ENCODE measurements at places on chromosomes 1 and 21. TPM values are rescaled to one million over a fixed set of nuclear protein-coding genes. Genes with fewer than 3 reads are reported as not detected.

GRCh38 chr1:23074012-23074411 is 54.7 kb downstream of the KDM1A start:
- no peak for DNase-seq

GRCh38 chr1:32349211-32349708 is 13.0 kb downstream of the FAM229A start:
- DNase-seq = no peak

GRCh38 chr1:172054172-172054571 is 212.9 kb downstream of the DNM3 start:
- DNase-seq = no peak

- no peak for DNase-seq
These were observed 9.3 kb upstream of the BTG3 start for GRCh38 chr21:17622018-17622417.

DNA sequence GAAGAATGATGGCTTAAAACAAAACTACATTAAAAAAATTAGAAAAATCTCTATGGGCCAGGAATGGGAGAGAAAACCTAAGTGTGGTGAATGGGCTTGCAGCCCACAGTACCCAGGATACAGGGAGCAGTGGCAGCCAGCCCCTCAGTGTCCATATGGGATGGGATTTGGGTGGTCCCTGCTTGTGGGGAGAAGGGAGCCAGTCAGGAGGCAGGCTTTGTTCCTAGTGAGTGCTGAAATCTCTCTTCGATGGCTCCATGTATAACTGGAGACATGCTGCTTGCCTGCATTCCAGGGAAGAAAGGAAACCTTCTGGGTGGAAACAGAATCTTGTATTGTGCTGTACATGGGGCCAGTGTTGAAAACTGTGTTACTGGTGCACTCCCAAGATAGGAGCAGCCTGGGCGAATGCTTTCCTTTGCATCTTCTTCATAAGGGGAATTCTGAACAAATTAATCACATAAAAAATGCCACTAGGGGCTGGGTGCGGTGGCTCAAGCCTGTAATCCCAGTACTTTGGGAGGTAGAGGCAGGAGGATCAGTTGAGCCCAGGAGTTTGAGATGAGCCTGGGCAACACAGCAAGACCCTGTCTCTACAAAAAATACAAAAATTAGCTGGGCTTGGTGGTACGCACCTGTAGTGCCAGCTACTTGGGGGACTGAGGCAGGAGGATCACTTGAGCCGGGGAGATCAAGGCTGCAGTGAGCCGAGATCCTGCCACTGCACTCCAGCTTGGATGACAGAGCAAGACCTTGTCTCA is 36.0 kb downstream of the PTPRU start:
- DNase-seq = no peak

Gene VANGL2
- 0.26 TPM for total RNA-seq

DNA sequence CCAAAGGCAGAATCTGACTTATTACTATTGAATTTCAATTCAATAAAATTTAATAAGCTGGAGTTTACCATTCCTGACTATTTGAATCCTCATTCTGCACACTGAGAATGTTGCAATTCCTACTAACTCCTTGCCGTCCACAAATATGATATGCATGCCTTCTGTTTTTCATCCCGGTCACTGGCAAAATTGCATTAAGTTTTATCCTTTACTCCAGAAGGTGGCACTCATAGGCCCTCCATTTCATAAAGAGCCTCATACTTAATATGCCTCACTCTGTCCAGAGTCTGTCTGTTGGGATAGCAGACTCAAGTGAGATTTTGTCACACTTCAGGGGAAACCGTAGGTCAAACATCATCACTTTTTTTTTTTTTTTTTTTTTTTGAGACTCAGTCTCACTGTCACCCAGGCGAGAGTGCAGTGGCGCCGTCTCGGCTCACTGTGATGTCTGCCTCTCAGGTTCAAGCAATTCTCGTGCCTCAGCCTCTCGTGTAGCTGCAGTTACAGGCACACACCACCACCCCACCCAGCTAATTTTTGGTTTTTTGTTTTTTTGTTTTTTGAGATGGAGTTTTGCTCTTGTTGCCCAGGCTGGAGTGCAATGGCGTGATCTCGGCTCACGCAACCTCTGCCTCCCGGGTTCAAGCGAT is 27.3 kb downstream of the F11R start:
- no peak for DNase-seq

GRCh38 chr21:32131164-32131563 is 147.7 kb downstream of the MIS18A start:
- DNase-seq = no peak

Gene OR2L13
- total RNA-seq = not detected

GRCh38 chr1:91647061-91647460 is 146.4 kb downstream of the CDC7 start:
- no peak for DNase-seq

- DNase-seq = no peak
These were observed 98.0 kb upstream of the BCAR3 start for GRCh38 chr1:93779540-93780165.

GRCh38 chr1:185409345-185409744 is 92.3 kb upstream of the IVNS1ABP start:
- DNase-seq = no peak

DNA sequence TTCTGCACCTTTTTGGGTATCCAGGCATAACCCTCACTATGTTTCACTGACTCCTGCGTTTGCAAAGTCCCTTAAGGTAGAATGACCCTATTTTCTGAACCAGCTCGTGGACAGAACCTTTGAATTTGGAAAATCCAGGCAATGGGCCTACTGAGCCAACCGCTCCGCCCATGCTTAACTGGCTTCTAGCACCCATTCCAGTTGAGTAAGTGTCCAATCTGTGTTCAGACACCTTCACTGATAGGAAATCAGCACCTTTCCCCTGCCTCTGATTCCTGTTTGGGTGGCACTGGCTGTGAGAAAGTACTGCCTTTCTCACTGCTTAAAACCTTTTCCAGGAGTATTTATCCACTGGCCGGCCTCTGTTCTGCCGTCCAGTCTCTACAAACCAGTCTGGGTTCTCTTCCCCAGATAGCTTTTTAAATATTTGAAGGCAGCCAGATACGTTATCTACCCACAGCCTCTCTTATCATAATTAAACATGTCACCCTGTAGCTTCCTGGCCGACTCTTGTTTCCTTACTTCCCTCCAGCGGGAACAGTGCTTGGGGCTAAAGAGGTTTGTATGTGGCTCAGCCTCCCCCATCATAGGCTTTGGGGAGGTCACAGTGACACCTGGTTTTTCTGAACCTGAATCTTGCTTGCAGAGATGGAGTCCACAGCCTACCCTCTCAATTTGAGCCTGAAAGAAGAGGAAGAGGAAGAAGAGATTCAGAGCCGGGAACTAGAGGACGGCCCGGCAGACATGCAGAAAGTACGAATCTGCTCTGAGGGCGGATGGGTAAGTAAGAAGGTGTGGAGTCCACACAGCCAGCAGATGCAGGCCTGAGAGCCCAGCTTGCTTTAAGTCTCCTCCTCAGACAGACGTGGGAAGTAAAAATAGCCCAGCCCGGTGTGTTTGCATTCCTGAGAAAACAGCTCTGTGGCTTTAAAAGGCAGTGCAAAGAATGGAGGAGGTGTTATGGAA is 1.3 kb downstream of the POGK start:
- DNase-seq = no peak

DNA sequence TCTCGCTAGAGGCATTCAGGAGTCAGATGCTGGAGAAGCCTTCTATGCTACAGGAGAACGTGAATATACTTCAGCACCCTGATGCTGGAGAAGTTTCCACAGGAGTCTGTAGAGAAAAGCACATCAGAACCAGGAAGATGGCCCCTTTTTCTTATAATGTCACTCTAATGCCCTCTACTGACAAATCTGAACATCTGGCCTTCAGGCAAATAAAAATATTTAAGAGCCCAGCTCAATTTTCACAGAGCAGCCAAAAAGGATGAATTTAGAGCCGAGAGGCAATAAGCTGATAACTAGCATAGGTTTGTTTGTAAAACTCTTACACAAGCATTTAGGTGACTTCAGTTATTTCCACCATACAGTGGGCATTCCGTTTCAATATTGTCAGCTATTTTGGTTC is 3.8 kb upstream of the RRP15 start:
- no peak for DNase-seq

Gene GLIS1
- not detected for total RNA-seq

DNA sequence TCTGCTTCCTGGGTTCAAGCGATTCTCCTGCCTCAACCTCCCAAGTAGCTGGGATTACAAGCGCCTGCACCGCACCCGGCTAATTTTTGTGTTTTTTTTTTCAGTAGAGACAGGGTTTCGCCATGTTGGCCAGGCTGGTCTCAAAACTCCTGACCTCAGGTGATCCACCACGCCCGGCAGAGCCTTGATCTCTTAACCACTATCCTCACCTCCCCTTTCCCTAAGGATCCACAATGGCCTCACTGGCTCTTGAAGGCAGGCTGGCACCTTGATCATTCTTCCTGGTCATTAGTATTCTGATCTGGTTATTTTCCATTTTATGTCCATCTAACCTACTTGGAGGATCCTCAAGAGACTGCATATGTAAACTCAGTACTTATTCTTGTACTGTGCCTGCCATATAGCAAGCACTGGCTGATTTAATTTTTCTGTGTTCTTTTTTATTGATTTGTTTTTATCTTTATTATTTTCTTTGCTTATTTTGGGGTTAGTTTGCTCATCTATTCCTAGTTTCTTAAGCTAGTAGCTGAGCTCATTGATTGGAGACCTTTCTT is 6.3 kb downstream of the RCC1 start:
- DNase-seq = no peak

Gene HSPA6
- total RNA-seq = not detected

Gene BCL2L15
- total RNA-seq = 0.32 TPM

Gene PRELP
- 32.6 TPM for total RNA-seq

DNA sequence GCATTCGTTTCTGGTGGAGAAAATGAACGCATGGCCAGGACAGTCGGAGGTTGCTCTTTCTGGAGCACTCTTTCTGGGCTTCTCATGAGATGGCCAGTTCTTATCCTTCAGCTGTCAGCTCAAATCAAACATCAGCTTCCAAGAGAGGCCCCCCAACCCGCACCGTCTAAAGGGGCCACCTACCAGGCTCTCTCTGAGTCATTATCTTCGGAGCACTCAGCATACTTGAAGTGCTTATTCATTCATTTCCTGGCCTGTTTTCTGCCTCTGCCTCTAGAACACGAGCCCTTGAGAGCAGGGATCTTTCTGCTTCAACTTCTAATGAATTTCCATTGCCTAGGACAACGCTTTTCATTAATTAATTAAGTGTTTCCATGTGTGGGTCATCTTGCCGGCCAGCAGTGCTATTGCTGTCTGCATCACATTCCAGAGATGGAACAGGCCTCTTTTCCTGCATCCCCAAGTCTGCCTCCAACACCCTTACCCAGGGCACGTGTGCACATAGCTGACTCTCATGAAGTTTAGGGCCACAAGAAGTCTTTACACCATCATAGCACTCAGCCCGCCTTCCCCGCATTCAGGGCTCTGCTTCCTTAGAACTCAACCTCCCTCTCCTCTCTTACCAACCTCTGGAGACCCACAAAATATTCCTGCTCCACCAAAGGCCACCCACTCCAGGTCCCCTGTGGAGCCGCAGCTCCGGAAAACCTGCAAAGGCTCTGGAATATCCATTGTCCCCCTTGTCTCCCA is 52.1 kb upstream of the LAPTM5 start:
- DNase-seq = no peak

Gene XPR1
- 18.5 TPM for total RNA-seq

Gene CACHD1
- 2.2 TPM for total RNA-seq

DNA sequence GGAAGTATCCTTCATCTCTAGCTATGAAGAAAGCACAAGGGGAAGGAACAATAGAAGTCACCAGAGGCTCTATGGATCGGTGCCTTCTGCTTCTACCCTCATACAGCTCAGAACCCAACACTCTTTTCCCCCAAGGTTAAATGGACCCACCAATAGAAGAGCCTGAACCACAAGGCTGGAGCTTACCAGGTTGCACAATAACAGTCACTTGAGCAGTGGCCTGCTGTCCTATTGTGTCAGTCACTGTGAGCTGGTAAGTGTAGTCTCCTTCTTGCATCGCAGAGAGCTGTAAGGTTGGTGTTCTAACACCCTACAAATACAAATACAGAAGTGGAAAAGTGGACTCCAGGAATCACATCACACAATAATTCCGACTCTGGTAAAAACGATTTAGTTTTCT is 103.0 kb downstream of the KIAA0319L start:
- no peak for DNase-seq

- DNase-seq = no peak
These were observed 257.9 kb upstream of the AJAP1 start for GRCh38 chr1:4396551-4396950.

- DNase-seq = no peak
These were observed 173.3 kb upstream of the FOXD3 start for GRCh38 chr1:63148825-63149645.

Gene OR10J1
- not detected for total RNA-seq

DNA sequence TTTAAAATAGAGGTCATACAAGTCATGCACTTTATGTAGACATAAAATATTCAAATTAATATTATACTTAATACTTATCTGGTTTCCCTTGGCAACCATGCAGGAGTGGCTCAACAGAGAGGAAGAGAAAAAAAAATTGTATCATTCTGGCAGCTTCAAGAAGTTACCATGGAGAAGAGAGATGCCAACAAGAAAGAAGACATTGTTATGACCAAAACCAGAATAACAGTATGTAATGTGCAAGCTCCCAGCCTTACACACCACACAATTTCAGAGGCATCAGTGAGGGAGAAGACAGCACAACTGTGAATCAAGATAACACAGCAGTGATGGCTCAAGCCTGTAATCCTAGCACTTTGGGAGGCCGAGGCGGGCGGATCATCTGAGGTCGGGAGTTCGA is 49.1 kb upstream of the RCOR3 start:
- DNase-seq = no peak

- peak; percentile 8 for DNase-seq
These were observed 479 bp downstream of the SELENOF start for GRCh38 chr1:86913399-86913895.

Gene VHLL
- not detected for total RNA-seq

Gene C4BPA
- total RNA-seq = 2.8 TPM

Gene CD2
- total RNA-seq = not detected

Gene TNN
- total RNA-seq = not detected

DNA sequence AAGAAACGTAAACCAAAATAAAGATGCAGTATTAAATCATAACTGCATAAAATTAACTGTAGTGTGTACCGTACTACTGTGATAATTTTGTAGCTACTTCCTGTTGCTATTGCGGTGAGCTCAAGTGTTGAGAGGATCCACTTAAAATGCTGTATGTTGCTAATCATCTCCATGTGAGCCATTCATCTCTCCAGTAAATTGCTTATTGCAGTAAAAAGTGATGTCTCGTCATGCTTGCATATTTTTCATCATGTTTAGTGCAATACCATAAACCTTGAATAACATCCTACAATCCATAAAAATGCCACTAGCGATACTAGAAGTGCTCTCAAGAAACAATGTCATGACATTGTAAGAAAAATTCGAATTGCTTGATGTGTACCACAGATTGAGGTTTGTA is 66.3 kb downstream of the RAVER2 start:
- DNase-seq = no peak

- no peak for DNase-seq
These were observed 32.3 kb downstream of the SYF2 start for GRCh38 chr1:25199819-25200620.

Gene SMPDL3B
- total RNA-seq = not detected

Measured in gastrocnemius medialis (tissue), 4 donors.